ENCODE measurements at places on chromosomes 16 and 17.

GRCh38 chr17:21711182-21711581, 18.9 kb downstream of the KCNJ18 start:
- no peak for DNase-seq

DNA sequence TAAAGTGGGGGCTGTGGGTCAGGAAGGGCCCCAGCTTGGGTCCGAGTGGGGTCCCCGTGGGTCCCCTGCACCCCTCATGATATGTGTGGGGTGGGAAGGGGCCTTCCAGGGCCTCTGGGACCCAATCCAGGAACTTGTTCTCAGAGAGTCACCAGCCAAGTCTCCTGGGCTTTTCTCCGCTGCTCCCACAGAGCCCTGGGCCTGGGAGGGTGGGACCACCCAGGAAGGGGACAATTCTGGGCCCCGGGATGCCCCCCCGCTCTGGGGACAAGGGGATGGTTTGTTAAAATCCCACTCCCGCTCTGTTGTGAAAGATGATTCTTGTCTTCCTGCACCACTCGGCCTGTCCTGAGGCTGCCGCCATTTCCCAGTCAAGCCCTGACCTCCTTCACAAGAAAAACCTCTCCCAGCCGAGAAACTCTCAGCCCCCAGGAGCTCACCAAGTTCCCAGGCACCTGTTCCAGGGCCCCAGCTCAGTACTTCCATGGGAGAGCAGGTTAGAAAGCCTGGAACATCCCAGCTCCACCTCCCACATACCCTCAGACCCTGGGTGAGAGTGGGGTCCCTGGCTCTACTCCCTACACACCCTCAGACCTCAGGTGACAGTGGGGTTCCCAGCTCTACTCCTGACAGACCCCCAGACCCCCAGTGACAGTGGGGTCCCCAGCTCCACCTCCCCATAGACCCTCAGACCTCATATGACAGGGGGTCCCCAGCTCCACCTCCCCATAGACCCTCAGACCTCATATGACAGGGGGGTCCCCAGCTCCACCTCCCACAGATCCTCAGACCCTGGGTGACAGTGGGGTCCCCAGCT, 75.1 kb downstream of the METRNL start:
- no peak for DNase-seq

- no peak for DNase-seq
Measured at GRCh38 chr17:76155988-76156661, 15.1 kb upstream of the FOXJ1 start.

GRCh38 chr16:72961115-72961832, 86.7 kb downstream of the ZFHX3 start:
- DNase-seq = no peak

DNA sequence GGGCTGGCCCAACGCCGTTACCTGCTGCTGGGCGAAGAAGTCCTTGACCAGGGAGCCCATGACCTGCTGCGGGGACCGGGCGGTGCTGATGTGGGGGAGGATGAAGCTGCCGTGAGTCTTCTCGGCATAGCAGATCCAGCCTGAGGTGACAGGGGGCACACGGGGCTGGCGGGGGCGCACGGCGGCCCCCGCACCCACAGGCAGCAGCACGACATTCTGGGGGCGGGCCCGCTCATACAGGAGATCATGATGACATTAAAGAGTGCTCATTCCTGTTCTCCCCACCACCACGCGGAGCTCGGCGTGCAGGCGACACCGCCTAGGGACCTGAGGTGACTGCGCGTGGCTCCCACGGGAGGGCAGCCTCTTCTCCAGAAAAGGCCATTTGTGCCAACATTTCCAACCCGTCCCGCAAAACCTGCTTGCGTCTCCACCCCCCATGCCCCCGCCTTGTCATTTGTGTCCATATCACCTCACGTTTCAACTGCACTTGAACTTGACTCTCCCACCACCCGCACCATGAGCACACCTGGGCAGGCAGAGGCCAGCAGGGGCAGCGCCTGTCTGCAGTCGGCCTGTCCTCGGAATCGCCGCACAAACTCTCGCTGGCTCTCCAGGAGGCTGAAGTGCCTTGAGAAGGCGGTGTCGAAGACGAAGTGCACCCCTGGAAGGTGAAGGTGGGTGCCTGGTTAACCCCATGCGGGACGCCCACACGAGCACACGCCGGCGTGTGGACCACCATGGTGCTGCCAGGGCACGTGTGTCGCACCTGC, 6.4 kb downstream of the CIAO3 start:
- no peak for DNase-seq

GRCh38 chr17:57609125-57609877, 135.8 kb downstream of the CCDC182 start:
- DNase-seq = no peak

GRCh38 chr16:88690341-88691128, 4.2 kb upstream of the SNAI3 start:
- DNase-seq = no peak

DNA sequence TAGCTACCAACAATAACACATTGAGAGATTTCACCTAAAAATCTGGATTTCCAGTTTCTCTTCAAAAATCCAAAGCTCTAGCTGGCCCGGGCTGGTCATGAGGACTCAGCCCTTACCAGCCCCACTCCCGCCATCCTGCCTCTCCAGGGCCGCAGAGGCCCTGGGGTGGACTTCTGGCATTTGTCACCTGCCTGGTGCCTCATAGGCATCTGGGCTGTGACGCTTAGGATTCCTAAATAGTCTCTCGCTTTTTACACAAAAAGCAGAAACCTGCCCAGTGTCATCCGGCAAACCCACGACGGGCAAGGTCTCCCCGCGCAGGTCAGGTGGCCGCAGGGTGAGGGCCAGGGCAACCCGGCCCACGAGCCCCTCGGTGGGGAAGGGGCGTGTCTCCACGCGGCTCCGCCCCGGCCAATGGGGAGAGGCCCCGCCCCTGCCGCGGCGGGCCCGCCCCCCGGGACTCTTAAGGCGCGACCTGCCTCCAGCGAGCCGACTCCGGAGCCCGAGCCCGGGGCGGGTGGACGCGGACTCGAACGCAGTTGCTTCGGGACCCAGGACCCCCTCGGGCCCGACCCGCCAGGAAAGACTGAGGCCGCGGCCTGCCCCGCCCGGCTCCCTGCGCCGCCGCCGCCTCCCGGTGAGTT, at the start of gene VASN:
Gene VASN (plus strand): TSS at position 492 of the 644 bp plus-strand sequence. CDS start 9,030 bp downstream, outside the sequence.
- DNase-seq = peak; percentile 75

DNA sequence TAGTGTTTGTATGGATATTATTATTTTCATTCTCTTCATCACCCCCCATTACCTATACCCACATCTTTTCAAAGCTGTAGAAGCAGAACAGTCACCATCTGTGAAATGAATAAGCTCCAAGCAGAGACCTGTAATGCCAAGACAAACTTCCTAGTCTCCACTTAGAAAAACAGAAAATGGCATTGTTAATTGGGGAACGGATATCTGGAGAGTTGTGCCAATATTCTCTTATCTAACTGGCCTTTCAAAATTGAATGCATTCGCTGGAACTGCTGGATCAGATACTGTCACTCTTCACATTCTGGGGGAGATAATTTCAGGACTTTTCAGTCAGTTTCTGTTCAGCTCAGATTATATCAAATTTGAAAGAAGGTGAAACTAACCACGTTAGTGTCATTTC, 464.4 kb upstream of the GOT2 start:
- no peak for DNase-seq

DNA sequence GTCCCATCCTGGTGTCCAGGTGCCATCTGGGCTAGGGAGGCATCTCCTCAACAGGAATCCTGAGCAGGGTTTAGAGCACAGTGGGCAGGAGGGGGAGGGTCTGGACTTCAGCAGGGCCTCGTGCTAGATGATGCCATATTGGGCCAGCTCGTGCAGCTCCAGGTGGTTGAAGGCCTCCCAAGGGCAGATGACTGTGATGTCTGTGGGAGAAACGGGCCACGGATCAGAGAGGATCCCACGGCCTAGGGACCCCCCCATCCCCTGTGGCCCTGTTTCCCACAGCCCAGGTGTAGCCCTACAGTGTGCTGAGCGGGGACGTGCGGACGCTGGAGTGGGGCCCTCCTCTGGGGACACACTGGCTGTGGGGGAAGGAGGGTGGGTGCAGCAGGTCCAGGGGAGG, 5.4 kb downstream of the PDE6G start:
- DNase-seq = no peak

DNA sequence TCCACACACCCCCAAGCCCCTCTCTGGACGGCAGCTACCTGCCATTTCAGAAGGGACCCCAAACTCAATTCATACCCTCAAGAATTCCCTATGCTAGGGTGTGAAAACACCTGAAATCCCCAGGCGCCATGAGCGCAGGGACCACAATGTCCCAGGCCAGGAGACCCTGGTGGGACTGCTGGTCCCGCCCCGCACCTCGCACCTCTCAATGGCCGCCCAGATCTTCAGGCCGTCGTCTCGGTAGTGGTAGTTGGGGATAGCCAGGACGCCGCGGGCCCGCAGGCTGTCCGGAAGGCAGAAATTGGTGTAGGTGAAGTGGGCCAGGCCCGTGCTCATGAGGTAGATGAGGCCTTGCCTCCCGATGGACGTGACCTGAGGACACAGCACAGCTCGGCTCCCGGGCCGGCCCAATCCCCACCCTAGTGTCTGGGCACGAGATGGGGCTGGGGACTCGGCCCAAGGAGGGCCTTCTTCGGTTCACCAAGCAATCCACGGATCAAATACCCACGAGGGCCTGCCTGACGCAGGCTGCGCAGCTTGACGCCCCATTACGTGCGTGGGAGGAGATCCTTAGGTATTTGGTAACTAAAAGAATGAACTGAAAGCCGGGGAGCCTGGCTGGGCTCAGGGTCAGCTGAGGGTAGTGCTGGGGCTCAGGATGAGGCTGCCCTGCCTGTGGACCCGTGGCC, 9.2 kb downstream of the ALOXE3 start:
- no peak for DNase-seq

DNA sequence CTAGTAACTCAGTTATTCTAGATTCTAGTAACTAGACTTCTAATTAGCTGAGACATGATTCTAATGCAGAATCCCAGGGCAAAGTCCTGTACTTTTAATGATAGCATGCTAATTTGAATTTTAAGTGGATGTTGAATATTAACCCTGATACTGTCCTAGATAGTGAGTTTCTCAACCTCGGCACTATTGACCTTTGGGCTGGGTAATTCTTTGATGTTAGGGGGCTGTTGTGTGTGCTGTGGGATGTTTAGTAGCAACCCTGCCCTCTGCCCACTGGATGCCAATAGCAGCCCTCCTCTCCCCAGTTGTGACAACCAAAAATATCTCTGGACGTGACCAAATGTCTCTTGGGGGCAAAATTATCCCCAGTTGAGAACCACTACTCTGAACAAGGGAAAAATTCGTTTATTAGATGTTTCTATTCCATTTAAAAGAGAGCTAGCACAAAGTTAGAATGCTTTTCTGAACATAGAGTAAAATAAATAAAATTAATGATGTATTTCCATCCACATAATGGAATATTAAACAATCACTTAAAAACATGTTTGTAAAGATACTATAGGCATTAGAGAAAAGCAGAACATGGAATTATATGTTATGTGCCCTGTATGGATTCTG, 30.2 kb downstream of the SALL1 start:
- DNase-seq = no peak

DNA sequence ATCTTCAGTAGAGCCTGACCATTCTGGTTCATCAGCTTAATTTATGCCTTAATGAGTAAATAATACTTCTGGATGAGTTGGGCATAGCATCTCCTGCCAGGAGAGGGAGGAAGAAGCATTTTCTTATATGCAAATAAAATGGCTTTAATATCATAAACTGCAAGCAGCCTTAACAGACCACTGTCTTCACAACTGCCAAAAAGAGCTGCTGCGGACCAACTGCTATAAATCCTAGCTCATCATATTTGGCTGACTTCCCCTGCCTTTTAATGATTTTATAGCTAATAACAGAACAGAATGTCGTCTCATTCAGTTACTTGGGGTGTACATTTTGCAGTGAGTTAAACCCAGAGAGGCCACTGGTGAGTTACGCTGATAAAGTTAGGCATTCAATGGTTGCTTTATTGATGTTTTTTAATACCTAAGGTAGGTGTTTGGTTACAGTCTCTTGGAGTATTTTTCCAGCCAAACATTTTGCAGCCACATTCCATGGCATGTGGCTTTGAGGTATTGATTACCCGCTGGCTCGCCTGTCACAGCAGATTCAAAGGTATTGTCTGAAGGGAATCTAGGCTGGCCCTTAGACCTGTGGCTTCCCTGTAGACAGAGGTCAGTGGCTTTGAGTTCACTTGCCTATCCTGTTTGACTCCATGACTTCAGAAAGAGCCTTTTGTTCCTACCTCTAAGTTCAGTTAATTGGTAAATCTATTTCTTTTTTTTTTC, 16.4 kb downstream of the FAM20A start:
- DNase-seq = no peak

DNA sequence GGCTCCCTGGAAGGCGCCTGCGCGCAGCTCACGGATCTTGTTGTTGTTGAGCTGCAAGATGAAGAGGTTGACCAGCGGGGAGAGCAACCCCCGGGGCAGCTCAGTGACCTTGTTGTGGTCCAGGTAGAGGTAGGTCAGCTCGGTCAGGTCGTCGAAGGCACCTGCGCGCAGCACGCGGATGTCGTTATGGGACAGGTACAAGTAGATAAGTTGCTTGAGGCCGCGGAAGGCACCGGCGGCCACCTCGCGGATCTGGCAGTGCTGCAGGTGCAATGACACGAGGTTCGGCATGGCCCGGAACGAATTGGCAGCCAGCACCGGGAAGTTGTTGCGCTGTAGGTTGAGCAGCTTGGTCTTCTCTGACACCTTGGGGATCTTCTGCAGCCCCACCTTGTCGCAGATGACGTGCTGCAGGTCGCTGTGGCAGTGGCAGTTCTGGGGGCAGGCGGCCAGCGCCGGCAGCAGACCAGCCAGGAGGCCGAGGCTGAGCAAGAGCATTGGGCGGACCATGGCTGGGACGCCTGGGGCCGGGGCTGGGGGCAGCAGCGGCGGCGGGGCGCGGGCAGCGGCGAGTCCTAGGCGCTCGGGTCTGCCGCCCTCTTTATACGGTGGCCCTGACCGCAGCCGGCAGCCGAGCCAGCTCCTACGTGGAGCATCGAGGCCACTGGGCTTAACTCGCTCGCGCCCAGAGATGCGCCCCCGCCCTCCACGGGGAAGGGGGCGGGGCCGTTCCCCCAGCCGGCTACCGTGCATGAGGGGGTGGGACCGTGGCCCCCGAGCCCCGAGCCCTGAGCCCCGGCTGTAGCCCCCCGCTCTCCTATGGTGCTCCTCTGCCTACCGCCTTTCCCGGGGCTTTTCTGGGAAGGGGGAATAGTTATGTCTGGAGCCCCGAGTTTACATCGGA, at the start of gene CHAD:
Gene CHAD (minus strand): TSS at position 577 of the 904 bp plus-strand sequence. CDS start 67 bp downstream, at position 510.
- no peak for DNase-seq

GRCh38 chr17:7713782-7714181, 3.8 kb upstream of the DNAH2 start:
- DNase-seq = no peak

- DNase-seq = no peak
Measured at GRCh38 chr16:89050868-89051311, 42.8 kb upstream of the ACSF3 start.

- no peak for DNase-seq
Measured at GRCh38 chr17:70447588-70447987, 278.3 kb downstream of the KCNJ2 start.

GRCh38 chr16:58411736-58412614, 19.7 kb downstream of the GINS3 start:
- no peak for DNase-seq

GRCh38 chr17:10812674-10813073, 8.8 kb upstream of the TMEM238L start:
- no peak for DNase-seq

- no peak for DNase-seq
Measured at GRCh38 chr17:21674242-21674731, 18.0 kb upstream of the KCNJ18 start.

- DNase-seq = no peak
Measured at GRCh38 chr16:6684076-6684673, 648.5 kb upstream of the RBFOX1 start.

Data from stimulated activated CD4-positive, alpha-beta T cell treated with anti-CD3 and anti-CD28 coated beads, Interleukin-4, amount 100 ng/mL, for 4 hours (primary cell).